ENCODE measurements at places on chromosomes 12 and 14.

DNA sequence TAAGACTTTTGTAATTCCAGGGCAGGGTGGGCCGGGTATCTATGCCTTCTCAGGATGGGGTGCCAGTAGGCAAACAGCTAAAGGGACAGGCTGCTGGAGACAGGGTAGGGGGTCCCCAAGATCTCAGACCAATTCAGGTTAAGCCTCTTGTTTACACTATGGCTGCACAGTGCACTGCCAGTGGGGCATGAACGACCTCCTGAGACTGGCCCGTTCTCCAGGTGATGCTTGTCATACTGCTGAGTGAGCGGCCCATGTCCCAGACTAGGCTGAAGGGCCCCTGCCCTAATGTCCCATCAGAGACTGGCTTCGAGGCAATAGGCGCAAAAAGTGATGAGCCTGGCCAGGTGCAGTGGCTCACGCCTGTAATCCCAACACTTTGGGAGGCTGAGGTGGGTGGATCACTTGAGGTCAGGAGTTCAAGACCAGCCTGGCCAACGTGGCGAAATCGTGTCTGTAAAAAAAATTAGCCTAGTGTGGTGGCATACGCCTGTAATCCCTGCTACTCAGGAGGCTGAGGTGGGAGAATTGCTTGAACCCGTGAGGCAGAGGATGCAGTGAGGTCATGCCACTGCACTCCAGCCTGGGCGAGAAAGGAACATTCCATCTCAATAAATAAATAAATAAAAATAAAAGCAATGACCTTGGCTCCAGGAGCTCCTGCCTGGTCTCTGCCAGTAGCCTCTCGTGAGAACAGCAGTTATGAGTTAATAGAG lies 12.6 kb downstream of the SLC25A29 start:
- DNase-seq = no peak

DNA sequence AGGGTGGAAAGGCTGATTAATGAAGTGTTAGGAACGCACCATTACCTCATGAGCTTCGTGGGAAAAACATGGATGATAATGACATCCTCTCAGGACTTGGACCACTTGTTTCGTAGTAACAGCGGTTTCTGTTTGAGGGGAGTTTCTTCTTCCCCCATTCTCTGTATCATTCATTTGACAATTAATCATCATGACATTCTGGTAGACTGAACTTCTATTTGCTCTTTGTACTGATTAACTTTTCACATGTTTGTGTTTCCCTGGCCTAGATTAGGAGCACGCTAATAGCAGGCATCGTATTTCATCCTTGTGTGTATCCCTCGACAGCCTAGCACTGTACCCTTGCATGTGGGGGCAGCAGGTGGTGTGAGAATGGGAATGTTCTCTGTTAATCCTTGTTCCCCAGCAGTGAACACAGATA lies 8.0 kb downstream of the LRRC74A start:
- DNase-seq = no peak

DNA sequence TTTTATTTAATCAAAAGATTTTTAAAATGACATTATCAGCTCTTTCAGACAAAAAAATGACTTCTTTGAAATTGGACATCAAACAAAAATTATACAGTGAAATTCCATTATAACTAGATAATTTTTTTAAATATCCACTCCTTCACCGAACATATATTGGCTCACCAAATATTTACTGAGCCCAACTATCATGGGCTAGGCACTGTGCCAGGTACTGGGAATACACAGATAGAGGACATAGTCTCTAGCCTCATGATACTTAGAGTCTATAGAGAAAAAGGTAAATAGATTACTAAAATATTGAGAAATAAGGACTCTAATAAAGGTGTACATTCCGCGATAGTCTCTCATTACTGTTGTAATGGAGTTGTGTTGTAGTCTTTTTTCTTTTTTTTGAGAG lies 219.9 kb downstream of the SEC23A start:
- DNase-seq = no peak

- DNase-seq = no peak
These were observed 1016.5 kb upstream of the FOXG1 start for GRCh38 chr14:27750114-27750513.

GRCh38 chr12:96194971-96195844 lies 1.0 kb downstream of the ELK3 start:
- DNase-seq = peak; percentile 93

DNA sequence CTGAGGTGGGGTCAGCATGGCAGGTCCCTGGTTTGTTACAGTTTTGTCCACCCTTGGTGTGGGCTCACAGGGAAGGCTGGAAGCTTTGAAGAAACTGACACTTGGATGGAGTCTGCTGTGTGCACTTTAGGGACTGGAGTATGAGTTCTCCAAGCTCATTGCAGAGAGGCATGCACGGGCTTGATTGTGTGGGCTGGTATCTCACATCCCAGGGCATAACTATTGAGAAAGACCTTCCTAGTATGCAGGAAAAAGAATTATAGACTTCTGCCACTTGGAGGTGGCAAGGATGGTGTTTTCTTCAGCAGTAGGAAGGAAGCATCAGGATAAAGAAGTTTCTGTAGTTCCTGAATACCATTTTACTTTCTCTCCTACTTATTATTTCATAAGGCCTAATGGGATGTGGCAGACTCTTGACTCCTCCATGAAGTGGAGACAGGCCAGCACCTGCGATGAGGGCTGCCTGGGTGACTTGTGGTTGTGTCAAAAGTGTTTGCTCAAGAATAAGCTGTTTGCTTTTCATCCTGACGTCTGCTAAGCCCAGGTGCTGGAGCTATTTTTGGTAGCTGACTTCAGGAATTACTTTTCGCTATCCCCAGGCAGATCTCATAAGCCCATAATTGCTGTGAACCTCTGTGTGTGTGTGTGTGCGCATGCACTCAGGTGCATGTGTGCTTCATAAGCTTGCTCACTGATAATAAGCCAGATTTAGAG lies 125.8 kb downstream of the KTN1 start:
- no peak for DNase-seq

DNA sequence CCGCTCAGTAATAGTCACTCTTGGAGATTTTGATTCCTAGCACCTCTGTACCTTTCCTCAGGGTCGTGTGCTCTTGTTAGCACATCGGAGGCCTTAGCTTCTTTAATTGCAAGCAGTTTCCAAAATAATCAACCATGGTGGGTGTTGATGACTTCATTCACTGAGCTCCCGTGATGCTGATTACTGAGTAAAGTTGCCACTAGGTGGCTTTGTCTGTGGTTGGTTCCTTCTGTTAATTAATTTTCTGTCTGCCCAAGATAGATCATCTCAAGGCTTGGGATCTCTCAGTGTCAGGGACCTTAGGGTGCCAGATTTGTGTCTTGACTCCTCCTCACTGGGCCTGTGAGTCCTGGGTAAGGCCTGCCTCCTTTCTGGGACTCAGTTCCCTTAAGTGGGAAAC lies 54.3 kb downstream of the PTPN11 start:
- DNase-seq = peak; percentile 48

DNA sequence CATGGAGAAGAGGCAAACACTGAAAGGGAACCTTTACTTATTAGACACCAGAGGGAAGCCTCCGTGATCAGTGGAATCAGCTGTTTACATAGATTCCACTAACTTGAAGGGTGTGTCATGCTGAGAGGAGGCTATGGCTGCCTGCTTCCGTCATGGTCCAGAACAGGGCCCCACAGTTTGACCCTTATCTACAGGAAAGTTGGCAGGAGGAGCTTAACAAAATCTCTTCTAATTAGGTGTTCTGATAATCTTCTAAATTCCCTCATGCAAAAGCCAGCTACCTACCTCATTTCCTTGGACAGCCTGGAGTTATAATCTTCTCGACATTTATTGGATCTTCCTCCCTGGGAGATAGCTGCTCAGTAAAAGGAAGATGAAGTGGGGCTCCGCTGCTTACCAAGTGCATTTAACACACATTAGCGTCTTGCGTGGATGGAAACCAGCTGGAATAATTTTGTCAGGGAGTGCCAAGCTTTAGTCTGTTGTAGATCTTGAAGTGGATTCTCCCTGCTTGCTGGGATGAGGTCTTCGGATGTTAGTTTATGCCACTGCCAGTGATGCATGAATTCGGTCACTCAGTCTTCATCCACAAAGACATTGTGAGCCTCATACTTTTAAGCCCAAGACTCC lies 171.0 kb downstream of the PAH start:
- no peak for DNase-seq

Data from NB4 (cell line).